ENCODE measurements at places on chromosomes 5 and 9.

- DNase-seq, result peak; percentile 68
Observed at GRCh38 chr5:176436656-176437055, 11.5 kb upstream of the FAF2 start.

DNA sequence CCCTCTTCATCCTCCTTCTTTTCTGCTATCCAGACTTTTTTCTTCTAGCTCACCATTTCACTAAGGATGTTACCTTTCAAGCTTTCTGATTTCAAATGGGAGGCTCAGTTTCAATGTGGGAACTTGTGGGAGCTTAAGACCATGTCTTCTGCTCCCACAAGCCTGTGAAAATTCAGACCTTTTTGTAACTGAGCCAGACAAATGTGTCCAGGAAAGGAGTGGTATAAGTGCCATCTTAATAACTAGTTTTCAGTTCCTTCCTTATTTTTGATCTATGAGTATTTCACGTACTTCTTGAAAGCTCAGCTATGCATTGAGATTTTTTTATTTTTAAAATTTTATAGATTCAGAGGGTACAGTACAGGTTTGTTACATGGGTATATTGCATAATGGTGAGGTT, 4.6 kb upstream of the ERCC6L2 start:
- DNase-seq, result no peak

GRCh38 chr5:173500213-173500560, 116.3 kb downstream of the BOD1 start:
- no peak for DNase-seq

- no peak for DNase-seq
Observed at GRCh38 chr9:104506565-104506964, 2.5 kb downstream of the OR13F1 start.

GRCh38 chr9:118618849-118619248, 750.4 kb downstream of the BRINP1 start:
- DNase-seq, result no peak

GRCh38 chr5:58925627-58926540, 343.0 kb downstream of the RAB3C start:
- DNase-seq, result no peak

- DNase-seq, result peak; percentile 44
Observed at GRCh38 chr9:128771094-128771721, 519 bp downstream of the ZER1 start.

GRCh38 chr9:17894501-17895160, 315.8 kb downstream of the SH3GL2 start:
- DNase-seq, result no peak

DNA sequence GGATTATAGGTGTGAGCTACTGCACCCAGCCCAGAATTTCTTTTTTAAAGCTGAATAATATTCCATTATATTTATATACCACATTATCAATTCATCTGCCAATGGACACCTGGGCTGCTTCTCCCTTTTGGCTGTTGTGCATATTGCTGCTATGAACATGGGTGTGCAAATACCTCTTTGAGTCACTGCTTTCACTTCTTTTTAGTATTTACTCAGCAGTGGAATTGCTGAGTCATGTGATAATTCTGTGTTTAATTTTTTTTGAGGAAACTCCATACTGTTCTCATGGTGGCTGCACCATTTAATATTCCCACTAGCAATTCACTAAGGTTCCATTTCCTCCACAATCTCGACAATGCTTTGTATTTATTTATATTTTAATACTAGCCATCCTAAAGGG, 36.1 kb upstream of the KIF4B start:
- DNase-seq, result peak; percentile 11

- DNase-seq, result no peak
Observed at GRCh38 chr5:15256485-15256884, 243.5 kb upstream of the FBXL7 start.

DNA sequence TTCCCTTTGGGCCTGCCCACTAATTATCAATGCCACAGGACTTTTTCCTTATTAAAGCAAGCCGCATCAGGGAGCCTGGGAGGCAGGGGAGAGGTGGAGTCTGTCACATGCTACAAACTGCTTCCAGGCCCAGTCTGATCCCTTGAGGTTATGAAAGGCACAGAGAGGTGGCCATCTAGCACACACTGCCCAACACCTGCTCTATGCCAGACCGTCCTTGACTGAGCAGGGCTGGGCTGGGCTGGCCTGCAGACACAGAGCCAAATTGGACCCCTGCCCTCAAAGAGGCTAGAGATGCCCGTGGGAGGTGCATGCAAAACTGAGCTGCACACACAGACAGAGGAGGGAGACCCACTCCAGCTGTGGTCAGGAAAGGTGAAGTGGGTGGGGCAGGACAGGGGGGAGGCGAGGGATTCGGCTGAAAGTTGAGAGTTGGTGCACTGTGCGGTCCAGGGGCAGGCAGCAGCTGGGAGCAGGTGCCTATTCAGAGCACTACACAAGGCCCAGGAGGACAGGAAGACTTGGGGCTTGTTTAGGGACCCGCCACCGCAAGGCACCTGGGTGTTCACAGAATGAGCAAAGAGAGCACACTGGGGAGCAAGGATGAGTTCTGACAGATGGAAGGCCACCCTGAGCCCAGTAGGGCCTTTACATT, 36.4 kb upstream of the TCF7 start:
- no peak for DNase-seq

DNA sequence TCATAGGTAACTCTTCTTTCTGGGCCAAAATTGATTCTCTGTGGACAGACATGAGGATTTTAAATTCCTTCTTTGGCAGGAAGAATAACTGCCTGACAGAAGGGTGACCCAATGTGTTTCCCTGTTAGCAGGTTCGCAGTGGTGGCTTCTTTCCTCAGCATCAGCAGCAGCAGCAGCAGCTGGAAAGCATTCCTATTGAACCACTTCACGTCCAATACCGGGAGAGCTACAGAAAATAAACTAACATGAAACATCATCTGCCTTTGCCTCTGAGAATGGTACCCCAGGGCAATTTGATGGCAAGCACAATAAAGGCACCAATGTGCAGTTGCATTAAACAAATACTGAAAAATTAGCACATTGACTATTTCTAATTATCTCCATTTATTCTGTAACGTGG, 214.5 kb downstream of the TMEM167A start:
- DNase-seq, result no peak

DNA sequence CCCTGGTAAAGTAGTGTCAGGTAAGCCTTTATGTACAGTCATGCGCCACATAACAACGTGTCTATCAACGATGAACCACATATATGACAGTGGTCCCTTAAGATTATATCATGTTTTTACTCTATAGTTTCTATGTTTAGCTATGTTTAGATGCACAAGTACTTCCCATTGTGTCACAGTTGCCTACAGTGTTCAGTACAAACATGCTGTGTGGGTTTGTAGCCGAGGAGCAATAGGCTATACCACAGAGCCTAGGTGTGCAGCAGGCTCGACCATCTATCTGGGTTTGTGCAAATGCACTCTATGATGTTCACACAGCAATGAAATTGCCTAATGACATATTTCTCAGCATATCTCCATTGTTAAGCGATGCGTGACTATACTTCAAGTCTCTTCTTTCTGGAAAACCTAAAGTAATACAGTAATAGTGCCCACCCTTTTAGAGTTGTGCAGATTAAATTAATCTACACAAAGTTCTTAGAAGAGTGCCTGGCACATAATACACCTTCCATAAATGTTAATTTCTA, 295.9 kb downstream of the ARHGAP26 start:
- no peak for DNase-seq

GRCh38 chr5:61280761-61281427, 51.2 kb upstream of the ZSWIM6 start:
- DNase-seq, result no peak

GRCh38 chr9:130234340-130235260, 31.0 kb upstream of the HMCN2 start:
- peak; percentile 70 for DNase-seq

GRCh38 chr9:121830441-121831140, 179.2 kb downstream of the DAB2IP start:
- peak; percentile 60 for DNase-seq

GRCh38 chr9:123743737-123744136, 186.2 kb downstream of the DENND1A start:
- DNase-seq, result no peak

DNA sequence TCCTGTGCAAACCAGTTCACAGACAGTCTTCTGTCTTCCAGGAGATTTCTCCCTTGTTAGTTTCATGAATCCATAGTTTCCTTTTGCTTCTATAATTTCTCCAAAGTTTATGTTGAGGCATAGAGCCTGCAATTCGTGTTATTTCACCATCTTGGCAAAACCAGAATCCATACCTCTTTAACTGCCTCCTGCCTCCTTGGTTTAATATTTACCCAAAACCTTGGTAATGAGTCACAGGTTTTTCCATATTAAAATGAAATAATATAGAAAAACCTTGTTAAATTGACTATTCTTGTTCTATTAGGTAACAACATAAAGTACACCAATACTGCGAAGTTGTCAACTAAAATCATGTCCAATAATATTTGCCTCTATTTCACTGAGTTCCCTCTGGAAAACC, 459.7 kb downstream of the HINT1 start:
- no peak for DNase-seq

GRCh38 chr9:89863141-89863540, 258.3 kb downstream of the GADD45G start:
- DNase-seq, result no peak

DNA sequence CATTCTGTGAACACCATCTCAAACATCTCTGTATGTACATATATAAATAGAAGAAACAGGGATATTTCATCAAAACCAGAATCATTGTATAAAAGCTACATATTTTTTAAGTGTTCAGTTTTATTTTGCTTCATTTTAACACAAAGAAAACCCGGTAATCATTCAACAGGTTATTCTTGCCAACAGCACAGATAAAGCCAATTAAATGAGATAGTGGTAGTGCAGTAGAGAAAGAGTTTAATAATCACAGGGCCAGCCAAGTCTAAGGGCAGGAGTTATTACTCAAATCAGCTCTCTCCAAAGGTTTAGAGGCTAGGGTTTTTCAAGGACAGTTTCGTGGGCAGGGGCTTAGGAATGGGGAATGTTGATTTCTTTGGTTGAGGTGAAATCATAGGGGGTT, 261.0 kb upstream of the KIF2A start:
- no peak for DNase-seq

DNA sequence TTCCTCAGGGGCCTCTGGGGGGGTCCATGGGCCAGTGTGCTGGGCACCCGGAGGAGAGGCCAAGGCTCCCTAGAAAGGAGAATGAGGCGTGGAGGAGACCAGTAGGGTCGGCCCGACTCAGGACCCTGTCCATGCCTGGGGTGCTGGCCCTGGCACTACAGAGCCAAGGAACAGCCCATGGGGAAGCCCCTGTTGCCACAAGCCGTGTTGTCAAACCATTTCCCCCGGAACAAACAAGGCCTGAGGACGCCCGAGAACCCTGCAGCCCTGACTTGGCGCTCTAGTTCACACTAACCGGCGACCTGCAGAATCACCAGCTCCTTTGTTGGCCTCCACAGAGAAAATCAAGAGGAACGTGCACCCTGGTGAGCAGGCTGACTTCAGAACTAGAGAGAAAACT, 41.6 kb upstream of the SLC12A7 start:
- no peak for DNase-seq

DNA sequence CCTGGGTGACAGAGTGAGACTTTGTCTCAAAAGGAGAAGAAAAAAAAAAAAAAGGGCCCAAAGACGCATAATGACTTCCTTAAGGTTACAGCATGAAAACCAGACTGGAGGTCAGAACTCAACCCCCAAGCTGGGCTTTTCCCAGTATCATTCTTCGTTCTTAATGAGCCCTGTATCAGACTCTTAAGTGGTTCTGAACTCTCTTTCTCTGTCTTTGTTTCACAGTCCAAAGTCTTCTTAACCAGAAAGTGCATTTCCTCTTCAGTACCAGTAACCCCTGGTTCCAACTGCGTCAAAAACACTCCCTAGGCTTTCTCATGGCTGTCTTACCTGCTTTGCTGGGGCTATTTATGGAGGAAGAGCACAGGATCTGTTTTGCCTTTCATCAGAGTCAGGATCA, 38.4 kb upstream of the SHB start:
- no peak for DNase-seq

DNA sequence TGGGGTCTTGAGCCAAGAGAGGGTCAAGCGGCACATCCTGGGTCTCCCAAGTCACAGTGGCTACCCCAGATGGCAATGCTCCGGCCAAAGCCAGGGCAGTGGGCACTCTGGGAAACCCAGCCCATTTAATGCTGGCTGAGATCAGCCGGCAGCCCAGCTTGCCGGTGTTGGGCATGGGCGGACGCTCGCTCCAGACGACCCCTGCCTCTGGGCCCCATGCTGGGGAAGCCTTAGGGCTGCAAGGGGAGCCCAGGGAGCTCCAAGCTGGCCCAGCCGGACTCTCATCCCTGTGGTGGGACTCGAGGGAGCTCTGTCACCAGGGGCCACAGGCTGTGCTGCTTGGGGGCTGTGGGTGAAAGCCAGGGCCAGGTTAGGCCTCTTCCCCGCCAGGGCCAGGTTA, 5.9 kb upstream of the CARD9 start:
- no peak for DNase-seq

DNA sequence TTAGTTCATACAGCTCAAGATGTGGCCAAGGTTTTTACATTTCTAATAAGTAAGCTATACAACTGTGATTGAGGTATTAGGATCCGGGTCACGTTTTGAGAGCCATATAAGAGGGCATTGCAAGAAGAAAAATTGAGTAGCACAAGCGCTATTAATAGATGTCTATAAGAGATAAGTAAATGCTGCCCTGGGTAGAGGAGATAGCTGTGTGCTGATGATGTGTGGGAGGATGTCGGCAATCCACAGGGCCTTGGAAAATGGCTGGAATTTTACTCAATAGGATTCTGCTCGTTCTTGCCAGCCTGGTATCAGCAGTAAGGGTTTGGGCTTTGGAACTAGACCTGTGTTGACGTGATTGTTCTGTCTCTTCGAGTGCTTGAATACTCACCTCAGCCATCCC, 41.6 kb downstream of the CSF1R start:
- DNase-seq, result peak; percentile 15

DNA sequence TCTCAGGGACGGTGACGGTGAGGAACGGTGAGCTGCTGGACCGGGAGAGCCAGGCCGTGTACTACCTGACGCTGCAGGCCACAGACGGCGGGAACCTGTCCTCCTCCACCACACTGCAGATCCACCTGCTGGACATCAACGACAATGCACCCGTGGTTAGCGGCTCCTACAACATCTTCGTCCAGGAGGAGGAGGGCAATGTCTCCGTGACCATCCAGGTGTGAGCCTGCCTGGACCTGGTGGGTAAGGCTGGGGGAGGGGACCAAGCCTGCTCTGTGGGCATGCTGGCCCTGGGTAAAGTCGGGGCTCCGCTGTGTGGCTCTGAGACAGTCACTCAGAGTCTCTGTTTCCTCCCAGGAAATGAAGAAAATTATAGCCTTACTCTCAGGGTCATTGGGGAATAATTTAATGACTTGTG, 29.3 kb downstream of the CDHR2 start:
- peak; percentile 47 for DNase-seq

DNA sequence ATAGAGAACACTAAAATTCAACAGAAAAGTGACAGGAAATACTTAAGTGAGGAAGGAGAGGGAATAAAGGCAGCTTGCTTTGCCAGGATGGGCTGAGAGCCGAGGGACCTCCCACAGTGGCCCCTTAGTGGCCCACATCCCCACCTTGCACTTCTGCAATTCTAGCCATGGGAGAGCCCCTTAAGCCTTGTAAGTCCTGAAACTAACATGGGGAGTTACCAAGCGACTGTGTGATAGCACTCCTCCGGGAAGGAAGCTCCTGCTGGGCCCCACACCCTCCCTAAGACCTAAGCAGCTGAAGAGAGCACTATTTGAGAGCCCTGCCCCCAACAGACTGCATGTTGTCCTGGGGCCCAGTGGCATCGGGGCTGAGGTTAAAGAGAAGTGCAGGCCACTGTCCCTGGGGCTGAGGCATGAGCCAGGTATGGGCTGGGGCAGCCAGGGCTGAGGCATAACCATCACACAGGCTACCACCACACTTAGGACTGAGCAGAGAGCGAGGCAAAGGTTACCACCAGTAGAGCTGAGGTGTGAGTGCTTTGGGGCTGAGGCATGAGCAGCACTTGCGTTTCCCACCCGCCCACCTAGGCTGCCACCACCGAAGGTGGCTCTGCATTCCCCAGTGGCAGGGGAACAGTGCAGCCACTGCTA, 301.8 kb upstream of the TRPC7 start:
- DNase-seq, result no peak
